Foreskin keratinocyte (primary cell): ENCODE measurements at places on chromosomes 11 and 22.

DNA sequence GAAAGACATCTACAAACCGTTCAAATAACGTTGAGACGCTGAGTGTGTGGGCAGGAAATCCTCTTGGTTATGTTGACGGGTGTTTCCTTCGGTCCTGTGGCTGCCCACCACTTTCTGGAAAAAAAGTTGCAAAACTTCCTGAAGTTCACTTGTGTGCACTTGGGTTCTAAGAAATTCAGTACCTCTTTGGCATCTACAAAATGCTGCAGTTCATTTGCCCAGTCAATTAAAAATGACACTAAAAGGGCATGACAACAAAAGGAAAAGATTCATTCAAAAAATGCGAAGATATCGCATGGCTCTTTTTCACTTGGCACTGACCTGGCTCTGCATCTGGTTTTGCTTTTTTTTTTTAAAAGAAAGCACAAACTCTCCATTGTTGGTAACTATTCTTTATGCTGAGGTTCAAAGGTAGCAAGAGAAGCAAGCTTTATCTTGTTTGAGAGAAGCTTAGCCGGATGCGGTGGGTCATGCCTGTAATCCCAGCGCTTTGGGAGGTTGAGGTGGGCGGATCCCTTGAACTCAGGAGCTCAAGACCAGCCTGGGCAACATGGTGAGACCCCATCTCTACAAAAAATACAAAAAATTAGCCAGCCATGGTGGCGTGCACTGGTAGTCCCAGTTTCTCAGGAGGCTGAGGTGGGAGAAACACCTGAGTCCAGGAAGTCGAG is 10.6 kb upstream of the XBP1 start:
- DNase-seq, result no peak

DNA sequence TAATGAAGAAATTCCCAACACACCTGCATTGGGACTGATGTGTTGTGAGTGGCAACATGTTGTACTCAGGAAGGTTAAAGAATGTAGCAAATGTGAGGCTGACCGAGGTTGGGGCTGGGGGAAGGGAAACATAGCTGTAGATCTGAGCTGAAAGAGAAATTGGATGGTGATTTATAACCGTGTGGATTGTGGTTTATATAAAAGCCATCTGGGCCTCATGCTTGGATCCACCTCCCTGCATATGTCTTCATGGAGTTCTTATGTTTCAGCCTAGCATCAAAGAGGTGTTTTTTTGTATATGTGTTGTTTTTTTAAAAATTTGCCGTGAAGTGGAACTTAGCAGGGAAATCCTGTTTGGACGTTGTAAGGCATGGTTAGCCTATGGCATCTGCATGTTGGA is 141.3 kb downstream of the NAV2 start:
- DNase-seq, result no peak

GRCh38 chr11:44729063-44729462 is 2.3 kb downstream of the TSPAN18 start:
- no peak for DNase-seq

- DNase-seq, result no peak
Observed at GRCh38 chr11:20489948-20490347, 102.4 kb downstream of the PRMT3 start.

DNA sequence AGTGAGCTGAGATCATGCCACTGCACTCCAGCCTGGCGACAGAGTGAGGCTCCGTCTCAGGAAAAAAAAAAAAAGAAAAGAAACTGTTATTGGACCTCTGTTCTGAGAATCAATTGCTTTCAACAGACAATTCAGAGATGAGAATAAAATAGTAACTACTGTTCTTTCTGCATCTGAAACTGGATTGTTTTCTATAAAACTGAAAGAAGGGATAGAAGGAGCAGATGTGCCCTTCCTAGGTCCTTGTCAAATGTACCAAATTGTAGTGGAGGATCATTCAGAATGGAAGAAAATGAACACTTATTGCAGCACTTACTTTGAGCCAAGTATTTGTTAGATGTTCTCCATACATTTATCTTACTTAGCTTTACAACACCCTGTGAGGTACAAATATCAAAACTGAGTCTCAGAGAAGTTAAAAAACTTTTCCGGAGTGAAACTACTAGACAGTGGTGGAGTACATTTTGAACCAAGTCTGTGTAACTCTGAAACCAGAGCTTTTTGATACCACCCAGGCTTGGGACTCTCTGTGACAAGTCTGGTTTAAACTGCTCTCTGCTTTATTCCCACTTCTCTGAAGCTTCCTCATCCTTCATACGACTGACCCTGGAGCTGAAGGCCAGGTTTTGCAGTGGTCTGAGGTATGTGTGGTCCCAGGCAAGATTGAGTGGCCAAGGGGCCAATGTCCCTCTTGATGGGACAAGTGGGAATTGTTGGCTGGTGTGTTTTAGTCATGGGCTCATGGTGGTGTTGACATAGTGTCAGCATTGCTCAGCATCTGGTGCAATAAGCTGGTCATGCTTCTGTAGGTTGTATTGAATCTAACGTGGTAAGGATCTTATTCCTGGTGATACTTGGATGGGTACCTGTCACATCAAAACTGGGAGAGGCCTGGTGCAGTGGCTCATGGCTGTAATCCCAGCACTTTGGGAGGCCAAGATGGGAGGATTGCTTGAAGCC is 48.2 kb upstream of the CCDC134 start:
- no peak for DNase-seq

DNA sequence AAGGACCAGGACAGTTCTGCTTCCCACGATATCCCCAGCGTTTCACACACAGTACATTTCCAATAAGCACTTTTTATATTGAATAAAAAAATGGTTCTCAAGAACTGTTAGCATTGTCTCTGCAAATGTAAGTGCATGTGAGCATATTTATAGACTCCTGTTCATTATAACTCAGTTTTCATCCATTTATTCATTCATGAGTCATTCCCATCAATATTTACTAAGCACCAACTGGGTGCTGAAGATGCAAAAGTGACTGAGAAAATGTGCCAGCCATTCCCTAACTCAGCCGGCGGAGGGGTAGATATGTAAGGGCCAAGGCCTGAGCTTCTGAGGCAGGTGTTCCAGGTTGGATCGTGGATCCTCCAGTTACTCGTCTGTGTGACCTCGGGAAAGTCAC is 64.8 kb downstream of the CACNG2 start:
- no peak for DNase-seq

DNA sequence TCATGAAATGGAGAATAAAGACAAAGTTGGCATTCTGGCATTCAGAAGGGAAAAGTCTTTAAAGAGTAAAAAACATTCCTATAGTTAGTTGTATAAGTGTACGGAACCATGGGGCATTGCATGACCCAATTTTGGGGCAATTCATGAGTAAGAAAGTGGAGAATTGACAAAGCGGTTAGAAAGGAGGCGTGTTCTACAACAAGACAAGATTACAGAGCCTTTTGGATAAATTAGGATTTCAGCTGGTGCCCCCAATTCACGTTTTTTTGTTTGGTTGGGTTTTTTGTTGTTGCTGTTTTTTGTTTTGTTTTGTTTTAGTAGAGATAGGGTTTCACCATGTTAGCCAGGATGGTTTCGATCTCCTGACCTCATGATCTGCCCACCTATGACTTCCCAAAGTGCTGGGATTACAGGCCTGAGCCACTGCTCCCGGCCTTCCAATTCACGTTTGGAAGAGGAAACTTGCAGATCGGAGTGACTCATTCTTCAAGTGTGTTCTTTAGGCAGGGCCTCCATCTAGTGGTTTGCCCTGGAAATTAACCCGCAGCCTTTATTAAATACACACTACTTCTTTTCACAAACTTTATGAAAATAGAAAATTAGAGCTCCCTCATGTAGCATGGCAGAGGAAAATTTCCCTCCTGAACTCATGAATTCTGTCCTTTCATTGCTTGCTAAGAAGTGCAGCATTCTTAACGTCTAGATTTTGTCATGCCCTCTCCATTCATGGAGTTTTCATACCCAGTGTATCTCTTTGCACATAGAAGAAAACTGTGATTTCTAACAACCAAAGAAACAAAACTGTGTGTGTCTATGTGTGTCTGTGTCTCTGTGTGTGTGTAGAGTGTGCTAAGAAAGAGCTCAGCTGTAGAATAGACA is 118.1 kb downstream of the BBOX1 start:
- peak; percentile 41 for DNase-seq
